NCI-H524 (cell line): ENCODE measurements at places on chromosomes 6 and 20.

- no peak for DNase-seq
Observed at GRCh38 chr20:50513169-50514034, 3.2 kb downstream of the PTPN1 start.

- DNase-seq = no peak
Observed at GRCh38 chr6:3208098-3208774, 19.2 kb downstream of the TUBB2B start.

- DNase-seq = no peak
Observed at GRCh38 chr6:56459030-56459805, 183.5 kb downstream of the DST start.

DNA sequence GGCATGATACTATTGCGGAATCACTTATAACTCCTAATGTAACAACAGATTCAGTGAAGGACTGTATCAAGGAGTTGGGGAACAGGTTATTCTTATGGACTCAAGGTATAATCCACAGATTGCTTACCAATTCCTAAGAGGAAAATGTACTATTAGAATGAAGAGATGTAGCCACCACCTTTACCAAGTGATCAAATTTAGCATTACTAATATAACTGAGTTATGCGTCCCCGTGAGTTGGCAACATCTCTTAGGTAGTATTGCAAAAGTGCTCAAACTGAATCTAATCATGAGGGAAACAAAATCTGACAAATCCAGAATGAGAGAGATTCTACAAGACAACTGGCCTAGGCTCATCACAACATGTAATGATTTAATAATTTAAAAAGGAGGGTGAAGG is 777 bp upstream of the SNRNP48 start:
- no peak for DNase-seq

DNA sequence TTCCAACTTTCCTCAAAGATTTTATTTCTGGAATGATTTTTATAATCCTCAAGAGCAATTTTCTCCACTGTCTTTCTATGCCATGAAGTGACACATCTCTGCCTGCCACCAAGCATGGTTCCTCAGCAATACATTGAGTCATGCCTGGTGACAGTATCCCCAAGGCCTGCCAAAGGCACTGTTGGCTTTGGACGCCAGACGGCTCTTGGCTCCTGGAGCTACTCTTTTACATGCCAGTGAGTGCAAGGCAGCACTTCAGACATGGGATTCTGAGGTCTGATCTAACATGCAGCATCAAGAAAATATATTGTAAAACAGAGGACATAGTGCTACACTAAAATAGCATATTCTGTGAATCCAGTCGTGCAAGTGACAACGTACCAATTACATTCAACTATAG is 20.1 kb upstream of the PLEKHG1 start:
- no peak for DNase-seq

GRCh38 chr6:161396539-161396938 is 122.7 kb upstream of the AGPAT4 start:
- DNase-seq = peak; percentile 94

- no peak for DNase-seq
Observed at GRCh38 chr20:9145142-9145541, 76.3 kb downstream of the PLCB4 start.

GRCh38 chr6:18269717-18270116 is 5.4 kb upstream of the DEK start:
- DNase-seq = no peak

- no peak for DNase-seq
Observed at GRCh38 chr20:63639093-63639975, 12.4 kb upstream of the GMEB2 start.

DNA sequence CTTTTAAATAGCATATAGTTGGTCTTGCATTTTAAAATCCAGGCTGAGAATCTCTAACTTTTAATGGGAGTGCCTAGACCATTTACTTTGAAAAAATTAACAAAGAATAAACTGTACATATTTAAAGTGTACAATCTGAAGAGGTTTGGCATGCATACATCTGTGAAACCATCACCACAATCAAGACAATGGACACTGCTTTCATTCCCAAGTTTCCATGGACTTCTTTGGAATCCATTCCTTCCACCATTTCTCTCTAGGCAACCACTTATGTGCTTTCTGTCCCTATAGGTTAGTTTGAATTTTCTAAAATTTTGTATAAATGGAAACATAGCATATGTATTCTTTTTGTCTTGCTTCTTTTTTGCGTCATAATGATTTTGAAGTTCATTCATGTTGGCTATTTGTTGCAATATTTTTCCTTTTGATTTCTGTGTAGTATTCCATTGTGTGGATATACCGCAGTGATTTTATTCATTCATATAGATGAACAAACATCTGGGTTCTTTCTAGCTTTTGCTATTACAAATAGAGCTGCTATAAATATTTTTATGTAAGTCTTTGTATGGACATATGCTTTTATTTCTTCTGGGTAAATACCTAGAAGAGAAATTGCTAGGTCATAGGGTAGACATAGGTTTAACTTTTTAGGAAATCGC is 50.9 kb downstream of the NEDD9 start:
- no peak for DNase-seq

- peak; percentile 55 for DNase-seq
Observed at GRCh38 chr20:17967521-17968365, 851 bp downstream of the SNX5 start.
